ENCODE measurements at places on chromosomes 5 and 9.
A peak's percentile ranks its signal among the peaks of the same experiment; 100 is the strongest.

DNA sequence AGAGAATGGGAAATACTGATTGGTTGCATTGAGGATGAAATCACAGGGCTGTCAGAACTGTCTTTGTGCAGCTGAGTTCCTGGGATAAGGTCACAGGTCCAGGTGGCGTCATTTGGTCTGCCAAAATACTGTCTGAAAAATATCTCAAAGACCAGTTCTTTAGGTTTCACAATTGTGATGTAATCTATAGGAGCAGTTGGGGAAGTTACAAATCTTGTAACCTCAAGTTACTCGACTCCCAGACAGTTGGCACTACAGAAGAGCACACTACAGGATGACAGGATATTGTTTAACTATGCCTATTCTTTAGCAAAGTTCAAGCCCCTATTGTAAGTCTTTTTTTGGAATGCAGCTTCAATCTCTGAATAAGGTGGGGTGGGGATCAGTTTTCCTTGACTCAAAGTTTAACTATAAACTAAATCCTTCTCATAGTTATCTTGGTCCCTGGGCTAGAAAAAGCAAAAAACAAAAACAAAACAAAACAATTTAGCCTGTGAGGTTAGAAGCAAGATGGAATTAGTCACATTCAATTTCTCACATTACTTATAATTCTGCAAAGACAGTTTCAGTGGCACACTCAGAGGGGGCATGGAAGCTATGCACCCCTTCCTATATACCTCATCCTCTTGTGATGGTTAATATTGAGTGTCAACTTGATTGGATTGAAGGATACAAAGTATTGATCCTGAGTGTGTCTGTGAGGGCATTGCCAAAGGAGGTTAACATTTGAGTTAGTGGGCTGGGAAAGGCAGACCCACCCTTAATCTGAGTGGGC lies 276.0 kb downstream of the AUH start:
- DNase-seq = no peak

DNA sequence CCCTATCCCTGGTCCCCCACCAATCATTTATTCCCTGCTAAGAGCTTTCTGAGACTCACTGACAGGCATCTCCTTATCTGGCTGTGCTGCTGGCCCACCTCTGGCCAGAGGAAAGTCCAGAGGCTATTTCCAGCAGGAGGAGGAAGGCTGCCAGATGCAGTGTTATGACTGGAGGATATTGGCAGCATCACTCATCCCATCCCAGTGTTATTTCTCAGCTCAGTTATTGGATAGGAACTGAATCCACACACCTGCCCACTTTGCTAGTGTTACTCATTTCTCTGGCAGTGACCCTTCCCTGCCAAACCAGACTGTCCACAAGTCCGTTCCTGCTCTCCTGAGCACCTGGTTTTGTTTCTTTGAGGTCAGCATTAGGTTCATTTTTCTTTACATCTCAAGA lies 228.2 kb downstream of the GRIA1 start:
- no peak for DNase-seq

- no peak for DNase-seq
Observed at GRCh38 chr9:21565155-21565554, 83.0 kb upstream of the IFNE start.

- no peak for DNase-seq
Observed at GRCh38 chr5:41707853-41708603, 162.2 kb downstream of the OXCT1 start.

- DNase-seq = no peak
Observed at GRCh38 chr5:154714266-154714986, 40.8 kb upstream of the LARP1 start.

DNA sequence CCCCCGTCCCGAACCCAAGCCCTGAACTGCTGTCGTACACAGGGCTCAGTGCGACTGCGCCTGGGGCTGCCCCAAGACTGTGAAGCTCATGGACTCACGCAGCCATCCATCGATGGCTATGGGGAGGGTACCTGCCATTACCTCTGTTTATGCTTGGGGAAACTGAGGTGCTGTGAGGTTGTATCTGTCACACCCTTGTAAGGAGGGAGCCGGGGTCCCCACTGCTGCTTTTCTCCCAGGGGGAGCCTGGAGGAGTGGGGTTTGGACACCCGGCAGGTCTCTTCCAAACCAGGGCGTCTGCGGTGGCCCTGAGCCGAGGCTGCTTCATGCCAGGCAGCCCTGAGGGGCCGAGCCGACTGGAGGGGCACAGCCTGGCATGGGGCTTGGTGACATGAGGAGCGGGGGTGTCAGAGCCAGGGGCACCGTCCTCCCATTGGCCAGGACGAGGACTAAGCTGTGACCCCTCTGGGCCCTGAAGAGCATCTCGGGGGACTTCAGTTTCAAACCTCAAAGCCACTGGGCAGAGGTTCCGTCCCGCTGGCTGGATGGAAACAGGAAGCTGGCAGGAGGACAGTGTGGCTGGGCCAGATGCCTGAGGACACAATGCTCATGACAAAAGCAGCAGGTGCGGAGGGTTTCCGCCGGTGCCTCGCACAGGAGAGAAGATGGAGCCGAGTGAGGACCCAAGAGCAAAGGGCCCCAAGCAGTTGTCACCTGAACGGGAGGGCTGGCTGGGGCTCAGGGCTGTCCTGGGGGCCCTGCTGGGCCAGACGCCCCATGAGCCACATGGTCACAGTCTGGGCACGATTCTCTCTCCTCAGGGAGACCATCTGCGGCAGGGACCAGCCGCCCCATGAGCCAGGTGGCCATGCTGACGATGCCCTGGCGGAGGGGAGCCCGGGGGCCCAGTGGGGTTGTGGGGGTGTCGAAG lies 54.4 kb upstream of the EXOC3 start:
- no peak for DNase-seq

DNA sequence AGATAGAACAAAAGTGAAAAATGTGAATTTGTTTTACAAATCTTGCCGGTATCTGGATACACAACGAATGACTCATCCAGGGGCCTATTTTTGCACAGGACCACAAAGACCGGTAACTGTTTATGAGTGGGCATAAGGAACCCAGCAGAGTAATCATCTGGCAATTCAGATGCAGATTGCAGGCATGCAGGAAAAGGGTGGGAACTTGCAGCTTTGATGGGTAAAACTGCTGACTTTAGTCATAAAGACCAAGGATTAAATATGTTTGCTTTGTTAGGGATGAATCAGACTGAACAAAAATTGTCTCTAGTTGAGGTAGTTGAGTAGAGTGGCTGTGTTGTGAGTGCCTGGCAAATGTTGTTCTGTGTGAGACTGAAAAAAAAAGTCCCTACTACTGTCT lies 309.6 kb upstream of the CCNH start:
- DNase-seq = no peak

GRCh38 chr5:176658007-176658599 lies 10.8 kb downstream of the TSPAN17 start:
- DNase-seq = peak; percentile 46

GRCh38 chr5:109668668-109669422 lies 20.9 kb upstream of the MAN2A1 start:
- no peak for DNase-seq

DNA sequence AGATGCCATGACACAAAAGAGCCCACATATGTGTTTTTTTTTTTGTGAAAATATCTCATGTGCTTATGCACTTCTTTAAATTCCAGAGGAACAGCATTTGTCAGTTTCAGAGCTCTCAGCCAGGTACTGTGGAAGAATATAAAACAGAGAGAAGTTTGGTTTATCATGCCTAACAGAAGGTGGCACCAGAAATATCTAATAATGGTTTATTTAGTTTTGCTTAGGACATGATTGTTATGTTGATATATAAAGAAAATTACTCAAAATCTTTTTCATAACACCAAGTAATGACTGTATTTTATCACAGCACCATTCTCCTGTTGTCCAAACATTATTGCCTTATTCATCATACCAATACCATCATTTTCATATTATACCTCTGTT lies 455.6 kb upstream of the ACTBL2 start:
- no peak for DNase-seq

GRCh38 chr5:34743878-34744277 lies 87.8 kb downstream of the RAI14 start:
- DNase-seq = no peak

DNA sequence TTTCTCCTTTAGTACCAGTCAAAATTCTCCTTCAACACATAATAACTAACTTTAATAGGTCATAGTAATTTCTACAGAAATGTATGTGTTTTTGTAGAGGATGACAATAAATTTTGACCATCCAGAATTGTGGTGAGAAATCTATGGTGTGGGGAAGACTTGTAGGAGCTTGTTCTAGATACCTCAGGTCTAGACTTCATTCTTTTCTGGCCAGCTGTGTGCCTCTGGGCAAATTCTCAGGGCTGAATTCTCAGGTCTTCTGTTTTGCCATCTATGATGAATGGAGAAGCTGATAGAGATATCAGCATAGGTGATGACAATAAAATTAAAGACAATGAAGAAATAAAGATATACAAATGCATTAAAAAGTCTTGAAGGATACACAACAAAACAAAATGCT lies 298.6 kb upstream of the MEF2C start:
- no peak for DNase-seq

DNA sequence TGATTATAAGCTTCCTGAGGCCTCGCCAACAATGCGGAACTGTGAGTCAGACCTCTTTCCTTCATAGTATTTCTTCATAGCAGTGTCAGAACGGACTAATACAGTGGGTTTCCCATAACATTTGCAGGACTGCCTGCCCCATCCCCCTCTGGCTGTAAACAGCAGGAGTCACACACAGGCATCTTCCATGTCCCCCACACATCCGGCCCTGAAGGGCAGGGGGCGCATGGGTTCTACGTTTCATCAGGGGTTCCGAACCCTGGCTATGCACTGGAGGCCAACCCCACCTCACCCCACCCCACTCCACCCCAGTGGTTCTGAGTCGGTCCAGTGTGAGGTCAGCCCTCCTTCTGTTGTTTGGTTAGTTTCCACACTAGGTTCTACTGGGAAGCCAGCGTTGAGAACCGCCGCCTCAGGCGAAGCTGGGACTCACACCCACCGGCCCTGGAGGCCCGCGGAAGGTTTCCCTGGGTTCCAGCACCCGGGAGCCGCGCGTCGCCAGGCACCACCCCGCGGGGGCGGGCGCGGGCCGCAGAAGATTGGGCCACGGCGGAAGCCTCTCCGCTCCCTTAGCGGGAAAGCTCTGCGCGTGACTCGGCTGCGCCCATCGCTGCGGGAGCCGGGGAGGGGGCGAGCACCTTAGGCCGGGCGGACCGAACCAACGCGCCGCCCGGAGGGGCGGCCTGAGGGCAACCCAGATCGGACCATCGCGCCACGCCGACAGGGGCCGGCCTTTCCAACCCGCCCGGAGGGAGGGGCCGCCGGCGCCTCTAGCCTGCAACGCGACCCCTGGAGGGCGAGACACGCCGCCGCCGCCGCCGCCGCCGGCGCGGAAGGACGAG lies at the start of gene RUSC2:
TSS of gene RUSC2 (plus strand) at position 799 of the 842 bp plus-strand sequence. CDS start 56,411 bp downstream, outside the sequence.
- DNase-seq = peak; percentile 35

DNA sequence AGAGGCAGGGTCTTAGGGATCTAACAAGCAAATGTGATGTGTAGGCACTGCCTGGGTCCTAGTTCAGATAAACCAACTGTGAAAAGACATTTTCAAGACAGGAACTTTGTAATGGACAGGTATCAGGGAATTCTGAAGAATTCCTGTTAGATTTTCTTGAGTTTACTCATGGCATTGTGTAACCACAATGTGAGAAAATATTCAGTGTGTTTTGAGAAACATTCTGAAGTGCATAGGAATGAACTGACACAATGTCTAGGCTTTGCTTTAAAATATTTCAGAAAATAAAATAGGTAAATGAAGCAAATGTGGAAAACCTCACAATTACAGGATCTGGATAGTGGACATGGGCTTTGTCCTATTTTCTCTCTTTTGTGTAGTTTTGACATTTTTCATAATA lies 15.2 kb upstream of the AFAP1L1 start:
- DNase-seq = no peak

GRCh38 chr9:126615245-126615790 lies 1.6 kb downstream of the LMX1B start:
- peak; percentile 13 for DNase-seq

- no peak for DNase-seq
Observed at GRCh38 chr5:62920856-62921255, 342.2 kb downstream of the LRRC70 start.

GRCh38 chr9:97703437-97704344 lies 6.6 kb upstream of the XPA start:
- no peak for DNase-seq

GRCh38 chr5:67998709-67999261 lies 216.8 kb upstream of the PIK3R1 start:
- no peak for DNase-seq

DNA sequence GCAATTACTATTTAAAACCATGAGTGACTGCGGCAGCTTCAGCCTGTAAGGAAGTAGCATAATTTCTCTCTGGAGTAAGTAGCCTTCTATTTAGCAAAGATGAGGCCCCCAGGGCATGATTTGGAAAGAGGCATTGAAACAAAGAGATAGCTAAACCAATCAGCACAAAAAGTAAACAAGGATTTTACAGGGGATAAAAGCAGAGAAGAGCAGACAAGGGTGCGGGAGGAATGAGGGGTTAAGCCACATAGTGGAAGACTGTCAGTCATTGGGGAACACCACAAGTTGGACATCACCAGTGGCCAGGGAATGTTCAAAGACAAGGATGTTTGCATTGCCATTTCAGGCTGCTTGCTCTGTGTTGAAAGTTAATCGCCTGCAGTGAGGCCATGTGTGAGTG lies 24.0 kb upstream of the C5orf63 start:
- no peak for DNase-seq

DNA sequence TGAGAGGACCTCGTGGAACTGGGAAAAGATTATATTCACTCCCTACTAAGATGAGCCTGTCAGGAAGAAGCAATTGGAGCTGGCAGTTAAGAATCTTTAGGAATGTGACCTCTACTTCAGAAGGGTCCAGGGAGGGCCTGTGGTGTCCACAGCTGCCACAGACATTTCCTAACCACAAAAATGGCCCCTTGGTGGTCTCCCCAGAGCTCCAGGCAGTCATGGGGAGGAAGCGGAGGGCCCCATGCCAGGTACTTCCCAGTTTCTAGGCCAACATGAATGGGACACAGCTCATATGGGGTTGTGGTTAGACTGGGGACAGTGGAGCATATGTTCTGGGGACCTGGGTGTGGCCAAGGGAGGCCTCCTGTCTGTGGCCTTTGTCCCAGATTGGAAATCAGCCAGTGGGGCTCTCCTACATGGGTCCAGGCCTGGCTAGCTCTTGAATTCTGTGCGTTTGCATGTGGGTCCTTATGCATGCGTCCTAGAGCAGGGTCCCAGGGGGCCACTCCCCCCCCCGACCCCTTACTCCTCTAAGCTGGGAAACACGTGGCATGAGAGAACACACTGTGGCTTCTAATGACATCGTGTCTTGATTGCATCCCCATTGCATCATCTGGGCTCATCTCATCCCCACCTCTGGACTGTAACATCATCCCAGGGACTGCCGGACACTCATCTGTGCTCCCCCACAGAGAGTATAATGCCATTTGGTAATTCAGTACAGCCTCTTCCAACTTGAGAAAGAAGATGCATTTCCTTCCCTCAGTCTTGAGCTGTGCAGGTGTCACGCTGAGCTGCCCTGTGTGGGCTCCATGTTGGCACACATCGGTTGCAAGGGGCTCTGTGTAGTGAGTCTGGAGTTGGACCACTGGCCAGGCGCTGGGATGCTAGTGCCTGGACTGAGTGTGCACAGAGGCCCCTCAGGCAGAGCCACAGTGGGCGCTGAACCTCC lies 31.3 kb downstream of the IRF1 start:
- DNase-seq = no peak

GRCh38 chr9:69034071-69034470 lies 1.5 kb upstream of the FXN start:
- no peak for DNase-seq

- no peak for DNase-seq
Observed at GRCh38 chr5:103808464-103809106, 246.0 kb upstream of the NUDT12 start.
